ENCODE measurements at places on chromosomes 4 and X.

- no peak for DNase-seq
Observed at GRCh38 chr4:106618956-106619355, 250.4 kb upstream of the GIMD1 start.

- peak; percentile 22 for DNase-seq
Observed at GRCh38 chrX:69615779-69616456, at the start of gene EDA. Gene EDA (plus strand): TSS chrX:69616113.

DNA sequence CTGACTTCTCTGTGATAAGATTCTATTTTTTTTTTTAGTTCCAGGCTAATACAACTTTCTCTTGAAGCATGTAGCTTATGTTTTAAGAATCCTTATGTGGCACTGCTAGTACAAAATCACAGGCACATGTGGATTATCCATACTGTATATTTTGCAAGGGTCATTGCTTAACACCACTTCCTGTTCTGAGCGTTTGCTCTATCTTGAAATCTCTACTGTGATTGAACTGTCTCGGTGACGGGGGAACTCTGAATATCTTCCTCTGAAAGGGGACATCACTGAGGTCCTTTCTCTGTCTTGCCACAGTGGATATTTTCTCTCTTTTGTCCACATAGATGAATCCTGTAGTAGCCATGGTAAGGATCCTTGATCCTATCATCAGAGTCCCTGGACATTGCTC is 2.1 kb upstream of the WFS1 start:
- no peak for DNase-seq

DNA sequence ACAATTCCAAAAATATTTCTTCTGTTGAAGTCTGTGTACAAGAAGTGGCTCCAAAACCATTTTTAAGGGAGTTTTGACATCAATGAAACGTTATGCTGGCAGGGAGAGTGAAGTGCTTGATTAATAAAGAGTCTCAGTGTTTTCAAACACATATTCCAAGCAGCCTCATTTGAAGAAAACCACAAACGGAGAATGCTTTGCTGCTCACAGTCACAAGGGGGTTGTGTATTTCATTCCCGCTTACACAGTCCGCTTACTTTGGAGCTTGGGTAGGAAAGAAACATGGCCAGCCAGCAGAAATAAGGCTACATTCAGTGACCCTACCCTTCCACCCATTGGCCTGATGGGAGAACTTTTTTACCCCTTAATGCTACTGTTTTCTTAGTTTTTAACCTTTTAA is 586.2 kb downstream of the RAB28 start:
- DNase-seq: no peak

DNA sequence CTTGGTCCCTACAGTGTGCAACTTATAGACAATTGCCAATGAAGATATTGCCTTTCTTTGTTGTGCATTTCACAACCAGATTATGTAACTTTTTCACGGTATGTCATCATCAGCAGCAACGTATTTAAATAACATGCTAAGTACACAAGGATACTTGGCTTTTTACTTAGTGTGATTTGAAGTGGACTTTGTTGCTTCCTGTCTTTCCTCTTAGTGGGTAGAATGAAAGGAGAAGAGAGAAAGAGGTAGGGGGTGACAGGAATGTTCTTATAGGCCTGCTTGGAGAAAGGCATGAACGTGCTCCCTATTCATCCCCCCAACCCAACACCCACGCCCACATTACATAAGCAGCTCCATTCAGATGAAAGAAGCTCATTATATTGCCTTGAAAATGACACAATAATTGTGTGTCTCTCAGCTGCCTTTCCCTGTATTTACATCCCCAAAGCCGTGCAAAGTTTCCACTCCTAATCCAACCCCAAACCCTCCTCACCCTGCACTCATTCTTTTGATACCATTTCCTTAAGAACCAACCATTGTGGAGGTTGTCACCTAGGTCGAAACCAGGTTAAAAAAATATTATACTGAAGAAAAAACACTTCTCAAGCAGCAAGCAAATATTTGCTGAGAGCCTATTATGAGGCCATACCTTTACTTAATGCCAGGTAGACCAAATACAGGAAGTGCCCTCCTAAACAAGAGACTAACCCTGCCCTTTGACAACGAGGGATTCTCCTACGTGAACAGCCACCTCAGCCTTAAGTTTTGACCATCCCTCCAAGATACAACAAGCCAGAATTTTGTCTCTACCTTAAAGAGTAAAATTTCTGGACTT is 25.2 kb upstream of the GK start:
- DNase-seq: no peak

- no peak for DNase-seq
Observed at GRCh38 chrX:2547736-2548135, 47.0 kb upstream of the DHRSX start.

DNA sequence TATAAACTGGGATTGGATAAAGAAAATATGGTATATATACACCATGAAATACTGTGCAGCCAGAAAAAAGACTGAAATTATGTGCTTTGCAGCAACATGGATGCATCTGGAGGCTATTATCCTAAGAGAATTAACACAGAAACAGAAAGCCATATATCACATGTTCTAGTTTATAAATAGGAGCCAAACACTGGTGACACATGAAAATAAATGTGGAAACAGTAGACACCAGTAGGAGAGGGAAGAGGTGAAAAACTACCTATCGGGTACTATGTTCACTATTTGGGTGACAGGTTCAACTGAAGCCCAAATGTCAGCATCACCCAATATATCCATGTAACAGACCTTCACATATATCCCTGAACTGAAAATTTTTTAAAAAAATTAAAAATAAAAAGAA is 725.1 kb downstream of the C4orf33 start:
- DNase-seq: no peak
